ENCODE measurements at places on chromosomes 11 and 22. TPM values are rescaled to one million over a fixed set of nuclear protein-coding genes. Genes with fewer than 3 reads are reported as not detected.
A peak's percentile ranks its signal among the peaks of the same experiment; 100 is the strongest.

DNA sequence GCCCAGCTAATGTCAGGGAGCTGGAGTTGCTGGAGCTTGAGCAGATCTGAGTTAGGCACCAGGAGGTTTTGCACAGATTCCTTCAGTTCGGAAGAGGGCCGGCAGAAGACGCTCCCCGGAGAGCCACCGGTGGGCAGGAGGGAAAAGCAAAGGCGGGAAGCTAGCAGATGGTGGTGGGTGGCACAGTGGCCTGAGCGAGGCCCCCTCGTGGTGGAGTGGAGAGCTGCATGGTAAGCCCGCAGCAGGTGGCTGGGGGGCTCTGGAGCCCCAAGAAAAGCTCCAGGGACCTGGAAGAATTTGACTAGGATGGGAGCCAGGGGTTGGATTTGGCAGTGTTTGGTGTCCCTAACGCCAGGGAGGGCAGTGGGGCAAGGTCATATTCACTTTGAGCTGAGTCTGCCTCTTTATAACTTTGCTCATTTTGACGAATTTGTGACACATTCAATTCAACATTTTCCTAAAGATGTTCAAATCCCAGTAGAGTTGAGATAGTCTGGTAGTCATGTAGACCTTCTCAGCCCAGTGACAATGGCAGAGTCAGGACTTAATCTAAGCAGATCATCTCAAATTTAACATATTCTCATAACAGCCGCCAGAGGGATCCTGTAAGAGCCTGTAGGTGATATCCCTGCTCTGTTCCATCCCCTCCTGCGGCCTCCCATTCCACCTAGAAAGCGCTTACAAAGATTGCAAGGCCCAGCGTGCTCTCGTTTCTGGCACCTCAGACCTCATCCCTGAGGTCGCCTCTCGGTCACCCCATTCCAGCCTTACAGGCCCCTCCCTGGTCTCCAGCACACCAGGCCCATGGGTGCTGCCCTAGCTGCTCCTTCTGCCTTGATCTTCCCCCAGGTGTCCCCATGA is 57.9 kb downstream of the TRIM29 start:
- DNase-seq, result no peak
- no peaks in the 10 kb centered on the region for H3K36me3 ChIP-seq
- no peaks in the 10 kb centered on the region for H3K4me1 ChIP-seq
- no peak overlapping the region for H3K27ac ChIP-seq
- no peak overlapping the region for H3K4me3 ChIP-seq

- no peak for DNase-seq
- peak overlapping the region; percentile 52 for H3K4me3 ChIP-seq
- no peak overlapping the region for H3K27ac ChIP-seq
- peaks cover 48% of the 10 kb centered on the region for H3K27me3 ChIP-seq
- H3K4me1 ChIP-seq, result no peaks in the 10 kb centered on the region
Observed at GRCh38 chr22:18970176-18970947, 34.3 kb upstream of the PRODH start.

DNA sequence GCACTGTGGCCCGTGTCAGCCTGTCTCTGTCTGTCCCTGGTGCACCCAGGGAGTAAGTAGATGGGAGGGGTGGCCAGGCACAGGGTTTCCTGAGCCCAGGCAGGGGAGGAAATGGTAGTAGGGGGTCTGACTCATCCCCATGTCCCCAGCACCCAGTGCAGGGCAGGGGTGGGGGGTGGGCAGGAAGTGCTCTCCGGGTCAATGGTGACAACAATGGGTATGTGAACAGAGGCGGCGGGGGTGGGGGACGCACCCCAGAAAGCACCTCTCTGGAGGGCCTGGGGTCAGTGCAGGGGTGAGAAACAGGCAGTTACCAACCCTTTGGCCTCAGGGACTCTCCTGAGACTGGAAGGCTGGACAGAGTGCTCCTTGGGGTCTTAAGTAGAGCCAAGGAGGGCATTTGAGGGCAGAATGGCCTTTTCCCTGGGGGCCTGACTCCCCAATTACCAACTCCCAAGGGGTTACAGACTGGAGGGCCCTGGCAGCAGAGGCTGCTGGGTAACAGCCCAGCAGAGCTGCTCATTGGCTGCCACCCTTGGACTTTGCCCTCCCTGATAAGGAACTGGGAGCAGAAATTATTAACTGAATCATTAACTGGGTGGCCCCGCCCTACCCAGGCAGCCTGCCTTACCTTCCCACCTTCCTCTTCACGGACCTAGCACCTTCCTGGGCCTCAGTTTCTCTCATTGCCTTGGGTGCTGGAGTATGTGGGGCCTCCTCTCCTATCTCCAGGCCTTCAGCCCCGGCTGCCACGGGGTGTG is 4.2 kb downstream of the MYRF start:
- H3K27ac ChIP-seq, result no peak overlapping the region
- H3K27me3 ChIP-seq, result peaks cover 9% of the 10 kb centered on the region
- peaks cover 12% of the 10 kb centered on the region for H3K4me1 ChIP-seq
- no peaks in the 10 kb centered on the region for H3K36me3 ChIP-seq
- no peak overlapping the region for H3K4me3 ChIP-seq
- DNase-seq, result no peak

GRCh38 chr11:33179348-33179803 is 18.1 kb upstream of the CSTF3 start:
- H3K27me3 ChIP-seq, result no peaks in the 10 kb centered on the region
- H3K4me3 ChIP-seq, result no peak overlapping the region
- DNase-seq, result no peak
- no peaks in the 10 kb centered on the region for H3K4me1 ChIP-seq
- no peak overlapping the region for H3K27ac ChIP-seq

DNA sequence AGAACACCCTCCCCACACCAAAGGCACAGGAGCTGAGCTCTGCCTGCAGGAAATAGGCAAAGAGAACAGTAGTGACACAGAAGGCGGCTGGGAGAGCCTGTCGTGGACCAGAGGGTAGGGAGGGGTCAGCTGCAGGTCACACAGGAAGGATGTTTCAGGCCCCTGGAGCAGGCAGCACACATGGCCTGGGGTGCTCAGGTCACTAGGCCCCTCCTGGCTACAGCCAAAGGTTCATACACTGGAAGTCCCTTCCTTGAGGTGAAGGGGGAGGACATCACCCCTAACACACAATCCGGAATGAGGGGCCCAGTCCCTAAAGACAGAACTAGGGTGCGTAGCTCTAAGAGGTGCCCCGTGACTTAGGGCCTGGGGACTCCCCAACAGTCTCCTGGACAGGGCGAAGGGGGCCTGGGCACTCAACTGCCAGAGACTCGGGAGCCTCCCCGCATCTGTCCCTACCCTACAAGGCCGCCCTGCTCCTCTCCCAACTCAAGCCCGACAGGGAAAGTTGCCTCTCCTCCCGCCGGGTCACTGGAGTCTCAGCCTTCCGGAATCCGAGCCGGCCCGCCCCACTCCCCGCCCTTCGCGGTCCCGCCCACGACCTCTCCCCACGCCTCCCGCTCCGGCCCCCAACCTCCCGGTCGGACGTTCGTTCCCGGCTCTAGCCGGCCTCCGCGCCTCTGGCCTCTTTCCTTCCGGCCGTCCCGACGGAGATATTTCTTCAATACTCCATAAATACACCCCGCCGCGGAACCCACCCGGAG is at the start of gene CYB5R2:
CYB5R2 (minus strand) TSS at position 541 of the 764 bp plus-strand sequence. CDS start 675 bp downstream, outside the sequence.
- H3K27ac ChIP-seq, result peak within 1 kb of the TSS; percentile 61
- peaks cover 32% of the 10 kb centered on the region for H3K27me3 ChIP-seq
- peak within 1 kb of the TSS; percentile 59 for H3K4me3 ChIP-seq
- no peaks in the 10 kb centered on the region for H3K36me3 ChIP-seq

DNA sequence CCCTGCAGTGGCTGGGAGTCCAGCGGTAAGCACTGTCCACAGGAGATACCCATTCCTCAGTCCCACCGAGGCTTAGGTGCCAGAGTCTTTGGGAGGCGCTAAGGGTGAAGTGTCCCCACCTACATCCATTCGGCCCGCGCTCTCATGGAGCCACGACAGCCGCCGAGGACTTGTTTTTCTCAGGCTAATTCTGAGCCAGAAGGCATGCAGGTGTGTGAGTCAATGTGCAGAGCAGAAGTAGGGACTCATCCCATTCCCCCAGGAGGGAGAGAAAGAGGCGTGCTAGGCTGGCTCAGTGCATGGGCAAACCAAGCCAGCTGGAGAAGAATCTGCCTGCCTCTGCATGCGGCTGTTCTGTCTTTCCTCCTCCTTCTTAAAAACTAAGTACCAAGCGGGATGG is 46.6 kb downstream of the KCNC1 start:
- no peak overlapping the region for H3K4me3 ChIP-seq
- no peaks in the 10 kb centered on the region for H3K4me1 ChIP-seq
- H3K27me3 ChIP-seq, result no peaks in the 10 kb centered on the region
- H3K36me3 ChIP-seq, result no peaks in the 10 kb centered on the region

DNA sequence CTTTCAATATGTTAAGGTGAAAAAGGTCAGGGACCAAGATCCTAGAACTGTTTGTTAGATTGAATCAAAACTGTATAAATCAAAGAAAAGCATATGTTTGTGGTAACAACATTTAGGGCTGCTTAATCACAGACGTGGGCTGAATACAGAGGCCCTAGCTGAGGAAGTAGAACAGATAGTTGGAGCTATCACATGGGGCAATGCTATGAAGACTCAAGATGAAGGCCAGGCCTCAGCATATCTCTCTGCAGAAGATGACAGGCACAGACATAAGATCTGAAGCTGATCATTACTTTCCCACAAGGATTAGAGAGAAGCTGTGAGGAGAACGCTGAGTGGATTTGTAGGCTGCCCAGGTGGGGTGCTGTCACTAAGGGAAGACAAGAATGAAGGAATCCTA is 158.6 kb upstream of the CARD18 start:
- H3K27me3 ChIP-seq, result no peaks in the 10 kb centered on the region
- H3K4me3 ChIP-seq, result no peak overlapping the region
- DNase-seq, result no peak

- DNase-seq, result no peak
- H3K4me1 ChIP-seq, result peaks cover 17% of the 10 kb centered on the region
- no peaks in the 10 kb centered on the region for H3K36me3 ChIP-seq
- H3K4me3 ChIP-seq, result no peak overlapping the region
Observed at GRCh38 chr22:38839686-38840085, 4.1 kb downstream of the NPTXR start.

- no peaks in the 10 kb centered on the region for H3K27me3 ChIP-seq
- no peak overlapping the region for H3K4me3 ChIP-seq
- no peak for DNase-seq
- H3K4me1 ChIP-seq, result no peaks in the 10 kb centered on the region
- H3K27ac ChIP-seq, result no peak overlapping the region
Observed at GRCh38 chr11:57972013-57972367, 51.7 kb upstream of the OR9Q1 start.

GRCh38 chr22:42780070-42780540 is 59.4 kb upstream of the A4GALT start:
- no peaks in the 10 kb centered on the region for H3K4me1 ChIP-seq
- H3K4me3 ChIP-seq, result no peak overlapping the region
- H3K36me3 ChIP-seq, result no peaks in the 10 kb centered on the region
- no peaks in the 10 kb centered on the region for H3K27me3 ChIP-seq
- DNase-seq, result no peak
- H3K27ac ChIP-seq, result no peak overlapping the region

GRCh38 chr11:68135161-68135560 is 14.0 kb upstream of the CHKA start:
- no peaks in the 10 kb centered on the region for H3K27me3 ChIP-seq
- H3K27ac ChIP-seq, result no peak overlapping the region
- H3K4me3 ChIP-seq, result no peak overlapping the region
- DNase-seq, result peak; percentile 5
- H3K36me3 ChIP-seq, result no peaks in the 10 kb centered on the region

- no peak for DNase-seq
- no peaks in the 10 kb centered on the region for H3K36me3 ChIP-seq
- no peaks in the 10 kb centered on the region for H3K27me3 ChIP-seq
- peak overlapping the region; percentile 75 for H3K27ac ChIP-seq
- no peak overlapping the region for H3K4me3 ChIP-seq
Observed at GRCh38 chr22:24304062-24304675, 33.5 kb downstream of the SPECC1L start.

GRCh38 chr11:61037441-61038093 is 64.7 kb upstream of the CD5 start:
- H3K36me3 ChIP-seq, result no peaks in the 10 kb centered on the region
- H3K4me3 ChIP-seq, result no peak overlapping the region
- H3K27ac ChIP-seq, result no peak overlapping the region
- no peaks in the 10 kb centered on the region for H3K27me3 ChIP-seq
- peaks cover 30% of the 10 kb centered on the region for H3K4me1 ChIP-seq

DNA sequence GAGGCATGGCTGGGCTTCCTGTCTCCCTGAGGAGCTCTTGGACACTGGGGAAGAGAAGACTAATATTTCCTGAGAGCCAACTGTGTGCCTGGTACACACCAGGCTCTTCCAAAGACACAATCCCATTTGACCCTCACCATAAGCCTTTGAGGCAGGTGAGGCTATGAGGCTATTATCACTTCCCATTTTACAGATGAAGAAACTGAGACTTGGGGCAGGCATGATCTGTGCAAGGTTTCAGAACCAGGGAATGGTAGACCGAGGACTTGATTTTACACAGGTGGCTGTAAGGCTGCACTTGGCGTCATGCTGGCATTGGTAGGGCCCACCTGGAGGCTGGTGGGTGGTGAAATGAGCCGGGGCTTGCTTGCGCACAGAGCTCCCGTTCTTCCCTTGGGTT is 90.8 kb downstream of the LRRC32 start:
- no peak for DNase-seq
- no peaks in the 10 kb centered on the region for H3K36me3 ChIP-seq
- H3K27ac ChIP-seq, result peak overlapping the region; percentile 36
- H3K27me3 ChIP-seq, result no peaks in the 10 kb centered on the region
- no peaks in the 10 kb centered on the region for H3K4me1 ChIP-seq
- H3K4me3 ChIP-seq, result no peak overlapping the region

- H3K36me3 ChIP-seq, result no peaks in the 10 kb centered on the region
- H3K4me3 ChIP-seq, result no peak overlapping the region
- no peaks in the 10 kb centered on the region for H3K27me3 ChIP-seq
- no peaks in the 10 kb centered on the region for H3K4me1 ChIP-seq
- peak; percentile 78 for DNase-seq
Observed at GRCh38 chr11:11979488-11980117, 28.8 kb downstream of the DKK3 start.

- no peak for DNase-seq
- H3K36me3 ChIP-seq, result no peaks in the 10 kb centered on the region
- H3K27ac ChIP-seq, result peak overlapping the region; percentile 13
- H3K4me3 ChIP-seq, result no peak overlapping the region
- H3K27me3 ChIP-seq, result no peaks in the 10 kb centered on the region
- H3K4me1 ChIP-seq, result no peaks in the 10 kb centered on the region
Observed at GRCh38 chr11:11532574-11532973, 89.2 kb downstream of the GALNT18 start.

- peaks cover 9% of the 10 kb centered on the region for H3K27me3 ChIP-seq
- H3K4me3 ChIP-seq, result no peak overlapping the region
- no peak overlapping the region for H3K27ac ChIP-seq
- no peaks in the 10 kb centered on the region for H3K36me3 ChIP-seq
- no peaks in the 10 kb centered on the region for H3K4me1 ChIP-seq
- no peak for DNase-seq
Observed at GRCh38 chr11:123020968-123021367, 39.3 kb upstream of the BSX start.

- no peaks in the 10 kb centered on the region for H3K27me3 ChIP-seq
- H3K4me3 ChIP-seq, result no peak overlapping the region
- H3K4me1 ChIP-seq, result no peaks in the 10 kb centered on the region
- H3K36me3 ChIP-seq, result peaks cover 25% of the 10 kb centered on the region
Observed at GRCh38 chr22:46287873-46288751, 8.6 kb upstream of the GTSE1 start.

GRCh38 chr11:45698777-45699497 is 33.5 kb upstream of the CHST1 start:
- DNase-seq, result no peak
- H3K27me3 ChIP-seq, result no peaks in the 10 kb centered on the region
- no peaks in the 10 kb centered on the region for H3K36me3 ChIP-seq
- H3K4me1 ChIP-seq, result no peaks in the 10 kb centered on the region
- no peak overlapping the region for H3K27ac ChIP-seq

XNDC1N gene
- total RNA-seq, result 10.0 TPM

IL10RA gene
- 13.0 TPM for total RNA-seq

C22orf42 gene
- not detected for total RNA-seq

MS4A3 gene
- not detected for total RNA-seq

OR51I1 gene
- total RNA-seq, result not detected

TUB gene
- total RNA-seq, result 7.5 TPM

NCR3LG1 gene
- total RNA-seq, result 1.8 TPM

MYO7A gene
- total RNA-seq, result 11.4 TPM

TRIM6 gene
- 5.5 TPM for total RNA-seq

OR4D5 gene
- total RNA-seq, result not detected

CHEK1 gene
- 12.9 TPM for total RNA-seq

WNT11 gene
- total RNA-seq, result 6.8 TPM

Measured in sigmoid colon (tissue), 7 donors.